NCI-H446 (cell line): ENCODE measurements at places on chromosomes 7 and 10.

- no peak for DNase-seq
These were observed 164.4 kb downstream of the GLRX3 start for GRCh38 chr10:130300608-130301020.

- DNase-seq, result peak; percentile 23
These were observed 97.4 kb upstream of the PDCD4 start for GRCh38 chr10:110774069-110775019.

DNA sequence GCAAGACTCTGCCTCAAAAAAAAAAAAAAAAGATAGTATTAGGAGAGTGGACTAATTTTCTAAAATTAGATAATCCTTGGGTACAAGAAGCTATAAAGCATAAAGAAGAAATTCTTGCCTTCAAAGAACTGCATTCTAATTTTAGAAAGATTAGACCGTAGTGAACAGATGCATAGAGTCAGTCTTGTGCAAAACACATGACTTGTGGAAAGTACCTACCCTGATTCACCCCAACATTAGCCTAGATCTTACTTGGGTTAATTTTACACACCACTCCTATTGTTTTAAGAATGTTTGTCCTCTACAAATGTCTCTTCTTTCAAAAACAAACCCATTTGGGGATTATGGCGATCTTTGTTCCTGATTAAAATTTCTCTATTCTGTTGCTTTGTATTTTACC lies 38.9 kb upstream of the SP8 start:
- DNase-seq, result no peak

DNA sequence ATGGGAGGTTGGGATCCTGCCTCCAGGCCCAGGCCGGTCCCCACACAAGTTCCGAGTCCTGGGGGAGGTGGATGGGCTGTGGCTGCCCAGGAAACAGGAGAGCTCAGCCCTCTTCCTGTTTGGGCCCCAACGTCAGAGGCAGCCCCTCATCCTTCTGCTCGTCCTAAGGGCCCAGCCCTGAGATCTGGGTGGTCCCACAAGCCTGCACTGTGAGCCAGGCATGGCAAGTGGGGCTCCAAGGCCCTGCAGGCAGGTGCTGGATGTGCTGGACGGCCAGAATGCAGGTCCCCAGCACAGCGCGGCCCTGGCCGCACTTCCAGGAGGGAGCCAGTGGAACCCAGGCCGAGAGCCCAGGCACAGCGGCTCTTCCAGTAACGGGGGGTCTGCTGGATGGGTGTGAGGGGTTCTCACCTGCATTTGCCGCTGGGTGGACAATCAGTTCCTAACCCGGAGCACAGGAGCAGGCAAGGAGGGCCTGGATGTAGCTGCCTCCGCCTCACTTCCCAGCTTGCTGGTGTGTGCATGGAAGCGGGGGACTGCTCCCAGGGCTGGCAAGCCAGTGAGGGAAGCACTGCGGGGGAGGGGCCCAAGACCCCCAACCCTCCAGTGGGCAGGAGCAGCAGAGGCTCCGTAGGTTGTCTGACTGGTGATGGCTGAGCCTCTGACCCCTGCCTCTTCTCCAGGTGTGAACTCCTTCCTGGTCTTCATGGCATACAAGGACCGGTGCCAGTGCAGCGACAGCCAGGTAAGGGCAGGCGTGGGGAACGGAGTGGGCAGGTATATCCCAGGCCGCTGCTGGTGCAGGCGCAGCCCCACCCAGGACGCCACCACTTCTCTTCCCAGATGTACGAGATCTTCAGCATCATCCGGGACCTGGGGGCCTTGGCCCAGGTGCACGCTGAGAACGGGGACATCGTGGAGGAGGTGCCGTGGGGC lies 9.7 kb downstream of the DPYSL4 start:
- no peak for DNase-seq

DNA sequence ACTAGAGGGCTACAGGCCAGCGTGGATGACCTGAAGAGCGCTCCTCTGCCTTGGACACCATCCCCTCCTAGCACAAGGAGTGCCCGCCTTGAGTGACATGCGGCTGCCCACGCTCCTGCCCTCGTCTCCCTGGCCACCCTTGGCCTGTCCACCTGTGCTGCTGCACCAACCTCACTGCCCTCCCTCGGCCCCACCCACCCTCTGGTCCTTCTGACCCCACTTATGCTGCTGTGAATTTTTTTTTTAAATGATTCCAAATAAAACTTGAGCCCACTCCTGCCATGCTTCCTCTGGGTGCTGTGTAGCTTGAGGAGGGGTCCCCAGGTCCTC lies 4.5 kb downstream of the SNCG start:
- no peak for DNase-seq

GRCh38 chr10:109912335-109913281 lies 10.7 kb downstream of the XPNPEP1 start:
- DNase-seq, result no peak

GRCh38 chr10:62861507-62861906 lies 45.3 kb upstream of the EGR2 start:
- DNase-seq, result no peak

- DNase-seq, result no peak
These were observed 313.8 kb upstream of the ADARB2 start for GRCh38 chr10:2051108-2051507.

DNA sequence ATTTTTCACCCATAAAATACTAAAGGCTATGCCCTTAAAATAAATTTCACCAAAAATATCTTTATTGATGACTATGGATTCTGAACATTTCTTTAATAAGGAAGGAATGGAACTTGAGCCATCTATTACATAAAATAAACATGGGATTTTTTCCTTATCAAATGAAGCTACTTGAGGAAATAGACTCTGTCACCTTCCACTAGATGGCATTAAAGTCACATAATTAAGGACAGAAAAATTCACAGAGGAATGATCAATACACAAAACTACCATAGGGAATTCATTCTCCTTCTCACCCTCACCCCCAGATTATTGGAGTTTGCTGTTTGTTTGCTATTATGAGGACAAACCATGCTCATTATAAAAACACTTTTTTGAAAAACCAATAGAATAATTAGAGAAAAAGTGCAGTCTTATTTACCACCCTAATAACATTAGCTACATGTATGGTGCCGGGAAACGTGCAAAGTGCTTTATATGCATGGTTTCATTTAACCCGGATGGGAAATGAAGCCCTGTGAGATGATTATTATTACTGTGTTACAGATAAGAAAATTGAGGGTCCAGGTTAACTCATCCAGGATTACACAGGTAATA lies 21.1 kb upstream of the FOXI2 start:
- no peak for DNase-seq

- DNase-seq, result no peak
These were observed 416.6 kb downstream of the RPS24 start for GRCh38 chr10:78450239-78450638.

DNA sequence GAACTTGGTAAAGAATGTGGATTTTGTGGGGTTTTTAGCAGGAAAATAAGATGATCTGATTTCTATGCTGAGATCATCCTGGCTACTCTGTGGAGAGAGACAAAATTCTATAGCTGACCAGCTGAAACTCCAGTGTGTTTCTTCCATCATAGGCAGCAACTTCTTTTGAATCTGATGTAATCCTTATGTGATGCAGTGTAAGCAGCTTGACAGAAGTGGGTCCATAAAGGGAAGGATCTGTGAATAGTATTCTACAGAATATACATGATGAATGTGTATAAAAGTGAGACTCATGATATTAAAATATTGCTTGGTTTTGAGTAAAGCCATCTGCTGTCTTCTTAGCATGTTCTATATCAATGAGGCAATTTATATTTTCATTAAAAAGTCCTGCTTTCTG lies 4.4 kb downstream of the MYO3A start:
- no peak for DNase-seq

- DNase-seq, result no peak
These were observed 37.1 kb downstream of the STARD3NL start for GRCh38 chr7:38215115-38215514.

DNA sequence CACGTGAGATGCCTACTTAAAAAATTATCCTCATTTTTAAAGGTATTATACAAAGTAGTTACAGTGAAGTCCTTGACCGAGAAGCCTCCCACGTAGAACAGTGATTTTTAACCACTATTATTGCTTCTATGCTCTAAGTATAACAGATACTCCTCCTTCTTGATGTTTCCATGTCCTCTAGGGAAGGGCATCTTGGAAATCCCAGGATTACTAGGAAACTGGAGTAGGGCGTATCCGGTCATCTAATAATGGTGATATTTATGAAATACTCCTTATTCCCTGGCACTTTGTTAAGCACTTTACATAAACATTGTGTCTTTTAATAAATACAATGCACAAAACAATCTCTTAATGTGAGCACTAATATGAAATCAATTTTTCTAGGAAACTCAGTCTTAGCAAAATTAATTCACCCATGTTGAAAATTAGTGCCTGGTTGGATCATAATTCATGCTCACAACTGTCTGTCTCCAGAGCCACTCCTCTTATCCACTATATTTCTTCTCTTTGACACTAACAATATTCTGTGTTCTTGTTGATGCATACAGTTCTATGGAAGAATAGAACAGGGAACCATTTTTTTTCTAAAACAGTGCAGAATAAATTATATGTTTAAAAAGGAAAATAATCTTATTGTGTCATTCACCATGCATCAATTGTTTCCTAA lies 128.6 kb upstream of the SEMA3E start:
- no peak for DNase-seq

DNA sequence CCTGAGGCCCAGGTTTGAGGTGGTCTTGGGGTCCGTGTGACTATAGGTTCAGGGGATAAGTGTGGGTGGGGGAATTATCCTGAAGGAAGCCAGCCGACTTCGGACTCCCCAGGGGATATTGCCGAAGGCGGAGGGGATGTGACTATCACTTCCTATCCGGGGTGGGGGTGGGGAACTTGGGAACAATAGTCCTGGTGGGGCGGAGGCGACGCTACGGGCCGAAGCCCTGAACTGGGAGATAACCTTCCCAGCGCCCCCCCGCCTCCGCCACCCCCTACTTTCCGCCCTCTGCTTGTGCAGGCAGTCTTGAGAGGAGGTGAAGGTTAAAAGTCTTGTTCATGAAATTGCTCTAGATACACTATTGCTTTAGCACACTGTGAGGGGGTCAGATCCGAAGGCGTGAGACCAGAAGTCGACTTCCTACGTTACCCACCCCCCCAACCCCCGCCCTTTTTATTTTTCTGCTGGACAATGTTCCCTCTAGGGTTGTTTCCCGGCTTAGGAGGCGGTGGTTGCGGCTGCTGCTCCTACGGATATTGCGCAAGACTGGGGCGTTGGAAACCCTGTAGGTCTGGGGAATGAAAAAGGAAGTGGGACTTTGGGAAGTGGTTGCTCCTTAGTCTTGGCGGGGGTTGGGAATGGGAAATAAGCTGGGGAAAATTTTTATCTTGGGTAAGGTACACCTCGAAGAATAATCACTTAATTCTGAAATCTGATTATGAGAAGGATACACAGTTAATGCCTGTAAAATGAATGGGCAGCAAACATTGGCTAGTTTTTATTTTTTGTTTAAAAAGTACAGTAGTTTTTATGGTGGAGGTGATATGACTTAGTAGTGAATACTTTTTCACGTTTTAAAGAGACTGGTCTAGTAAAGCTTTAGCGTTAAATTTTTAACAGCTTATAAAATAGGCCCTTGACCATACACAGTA lies 1.5 kb downstream of the PTPN12 start:
- DNase-seq, result peak; percentile 48

DNA sequence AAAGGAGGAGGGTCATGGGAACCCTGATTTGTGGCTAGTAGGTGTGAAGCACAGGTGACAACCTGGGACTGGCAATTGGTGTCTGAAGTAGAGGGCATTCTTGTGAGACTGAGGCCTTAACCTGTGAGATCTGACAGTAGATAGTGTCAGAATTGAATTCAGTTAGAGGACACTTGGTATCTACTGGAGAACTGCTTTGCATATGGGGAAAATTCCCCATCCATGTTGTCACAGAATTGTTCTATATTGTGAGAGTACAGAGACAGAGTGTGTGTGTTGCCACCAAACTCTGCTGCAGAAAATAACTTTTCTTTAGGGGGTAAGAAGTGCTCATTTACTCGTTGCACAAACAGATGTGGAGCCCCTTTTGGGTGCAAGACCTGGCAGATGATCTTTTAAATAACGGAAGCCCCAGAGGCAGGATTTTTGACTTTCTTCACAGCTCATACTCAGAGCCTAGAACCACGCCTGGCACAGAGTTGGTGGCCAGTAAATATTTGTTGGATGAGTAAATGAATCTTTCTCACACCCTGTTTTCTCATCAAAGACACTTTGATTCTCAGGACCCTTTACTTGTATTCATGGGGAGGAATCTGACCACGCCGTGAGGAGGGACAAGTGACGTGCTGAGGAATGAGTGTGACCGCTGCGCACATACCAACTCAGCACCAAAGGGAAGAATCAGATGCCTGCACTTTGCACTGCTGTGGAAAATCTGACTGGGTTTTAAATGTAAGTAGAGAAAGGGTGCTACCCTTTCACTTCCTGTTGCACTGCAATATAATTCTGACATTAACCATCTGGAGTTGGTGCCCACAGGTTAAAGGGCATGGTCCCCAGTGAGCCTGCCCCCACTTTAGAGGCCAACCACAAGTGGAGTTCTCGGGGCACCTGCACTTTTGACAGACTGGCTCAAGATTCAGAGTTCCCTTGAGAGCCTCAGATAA lies 39.2 kb upstream of the SDHAF3 start:
- DNase-seq, result no peak

DNA sequence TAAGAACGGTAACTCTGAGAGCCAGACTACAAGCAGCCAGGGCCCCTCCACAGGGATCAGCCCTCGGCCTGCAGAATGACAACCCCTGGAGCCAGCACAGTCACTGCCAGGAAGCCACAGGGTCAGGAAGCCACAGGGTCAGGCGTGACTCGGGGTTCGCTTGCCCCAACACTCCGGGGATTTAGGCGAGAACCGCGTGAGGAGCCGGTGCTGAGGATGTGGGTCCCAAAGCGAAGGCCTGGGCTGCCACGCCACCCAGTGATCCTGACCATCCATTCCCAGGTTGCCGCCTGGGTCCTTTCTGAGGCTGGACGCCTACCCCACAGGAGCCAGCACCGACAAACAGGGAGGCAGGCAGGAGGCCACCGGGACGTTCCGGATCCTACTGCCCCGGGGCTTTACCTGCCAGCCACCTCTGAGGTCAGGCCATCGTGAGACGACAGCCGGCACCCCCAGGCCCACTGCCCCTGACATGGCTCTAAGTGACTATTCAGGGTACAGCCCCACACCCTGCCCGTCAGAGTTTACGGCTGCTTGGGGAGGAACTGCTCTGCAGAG lies 228.6 kb downstream of the ELFN1 start:
- no peak for DNase-seq

DNA sequence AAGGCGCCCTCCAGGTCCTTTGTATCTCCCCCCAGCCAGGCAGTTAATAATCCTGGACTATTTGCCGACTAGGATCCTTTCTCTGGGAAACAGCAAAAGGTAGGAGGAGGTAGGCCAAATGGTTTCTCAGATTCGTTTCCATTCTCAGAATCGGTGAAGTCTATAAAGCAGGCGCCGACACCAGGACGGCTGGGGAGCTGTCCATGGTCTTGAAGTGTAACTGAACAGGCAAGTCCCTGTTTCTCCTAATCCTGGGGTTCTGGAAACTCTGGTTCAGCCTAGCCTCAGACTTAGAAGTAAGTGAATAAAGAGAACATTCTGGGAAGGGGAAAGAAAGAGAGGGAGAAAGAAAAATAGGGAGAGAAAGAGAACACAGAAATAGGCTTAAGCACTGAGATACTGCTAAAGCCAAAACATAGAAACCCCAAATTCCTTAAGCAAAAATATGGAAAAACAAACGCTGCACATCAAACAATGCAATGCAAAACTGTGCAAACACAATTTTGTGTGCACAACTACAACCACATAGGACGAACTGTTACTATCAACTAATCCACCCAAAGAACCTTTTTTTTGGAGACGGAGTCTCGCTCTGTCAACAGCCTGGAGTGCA lies 11.1 kb upstream of the INA start:
- no peak for DNase-seq
